Skin of body (tissue), 3 donors: ENCODE measurements at places on chromosomes 16 and 17. TPM values are rescaled to one million over a fixed set of nuclear protein-coding genes. Genes with fewer than 3 reads are reported as not detected.
A peak's percentile ranks its signal among the peaks of the same experiment; 100 is the strongest.

DNA sequence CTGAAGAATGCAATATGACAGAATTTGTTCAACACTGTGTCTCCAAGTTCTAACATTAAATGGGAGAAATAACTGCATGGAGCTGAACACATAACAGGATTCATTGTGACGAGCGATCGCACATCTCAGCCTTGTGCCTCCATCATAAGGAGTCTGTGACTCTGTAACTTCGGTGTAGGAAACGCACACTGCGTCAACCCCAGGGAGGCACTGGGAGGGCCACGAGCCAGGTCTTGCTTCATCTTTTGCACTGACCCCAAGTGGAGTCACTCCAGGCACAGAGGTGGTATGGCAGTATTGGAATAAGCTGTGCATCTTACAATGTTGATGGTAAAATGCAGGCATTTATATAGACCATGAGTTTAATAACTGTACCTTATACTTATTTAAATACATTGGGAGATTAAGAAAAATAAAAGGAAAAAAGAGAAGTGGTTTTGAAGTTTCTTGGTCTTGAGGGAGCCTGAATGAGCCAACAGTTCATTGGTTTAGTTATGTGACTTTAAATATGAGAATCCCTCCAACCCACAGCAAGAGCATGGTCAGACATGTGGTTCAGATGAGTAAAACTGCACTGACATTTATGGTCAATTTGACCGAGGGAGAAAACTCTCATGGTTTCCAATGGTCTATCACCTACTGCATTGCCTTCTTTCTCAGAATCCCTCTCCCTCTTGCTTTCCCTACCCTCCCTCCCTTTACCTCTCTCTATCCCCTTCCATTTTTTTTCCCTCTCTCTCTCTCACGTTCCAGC, 5.7 kb upstream of the PMP22 start:
- DNase-seq, result no peak

- DNase-seq, result no peak
Measured at GRCh38 chr17:28524476-28525424, 18.6 kb downstream of the FOXN1 start.

GRCh38 chr16:64933885-64934284, 188.0 kb downstream of the CDH11 start:
- DNase-seq, result no peak

GRCh38 chr17:74808714-74809430, 32.7 kb upstream of the NAT9 start:
- no peak for DNase-seq

GRCh38 chr16:18834864-18835263, 33.5 kb upstream of the ARL6IP1 start:
- no peak for DNase-seq

- no peak for DNase-seq
Measured at GRCh38 chr16:89174877-89175276, 3.3 kb downstream of the CDH15 start.

DNA sequence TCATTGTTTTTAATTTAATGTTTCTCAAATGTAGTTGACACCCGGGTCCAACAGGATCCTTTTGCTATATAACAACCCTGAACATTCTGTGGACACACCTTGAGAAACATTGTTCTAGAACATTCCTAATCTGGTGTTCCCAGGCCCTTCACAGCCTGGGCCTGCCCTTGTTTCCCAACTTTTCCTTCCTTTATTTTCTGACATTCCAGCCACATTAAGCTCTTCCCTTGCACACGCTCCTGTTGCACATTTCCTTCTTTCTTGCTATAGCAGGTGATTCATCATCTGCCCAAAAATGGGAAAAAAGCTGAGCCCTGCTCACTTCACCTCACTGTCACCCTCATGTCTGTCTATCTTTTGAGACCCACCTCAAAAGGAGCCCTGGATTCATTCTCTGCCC, 67.9 kb upstream of the MARCHF10 start:
- no peak for DNase-seq

DNA sequence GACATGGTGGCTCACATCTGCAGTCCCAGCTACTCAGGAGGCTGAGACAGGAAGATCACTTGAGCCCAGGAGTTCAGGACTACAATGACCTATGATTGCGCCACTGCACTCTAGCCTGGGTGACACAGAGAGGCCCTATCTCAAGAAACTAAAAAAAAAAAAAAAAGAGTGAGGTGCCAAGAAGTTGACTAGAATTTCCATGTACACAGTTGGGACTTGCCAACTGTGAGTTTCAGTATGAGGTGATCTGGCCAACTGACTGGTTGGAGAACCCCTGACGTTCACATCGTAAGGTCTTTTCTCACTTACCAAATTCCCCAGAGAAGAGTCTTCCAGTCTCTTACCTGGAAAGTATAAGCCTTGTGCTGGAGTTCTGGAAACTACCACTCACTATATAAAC, 3.1 kb upstream of the MED11 start:
- no peak for DNase-seq

GRCh38 chr16:54720259-54720658, 210.4 kb upstream of the IRX5 start:
- DNase-seq, result no peak

DNA sequence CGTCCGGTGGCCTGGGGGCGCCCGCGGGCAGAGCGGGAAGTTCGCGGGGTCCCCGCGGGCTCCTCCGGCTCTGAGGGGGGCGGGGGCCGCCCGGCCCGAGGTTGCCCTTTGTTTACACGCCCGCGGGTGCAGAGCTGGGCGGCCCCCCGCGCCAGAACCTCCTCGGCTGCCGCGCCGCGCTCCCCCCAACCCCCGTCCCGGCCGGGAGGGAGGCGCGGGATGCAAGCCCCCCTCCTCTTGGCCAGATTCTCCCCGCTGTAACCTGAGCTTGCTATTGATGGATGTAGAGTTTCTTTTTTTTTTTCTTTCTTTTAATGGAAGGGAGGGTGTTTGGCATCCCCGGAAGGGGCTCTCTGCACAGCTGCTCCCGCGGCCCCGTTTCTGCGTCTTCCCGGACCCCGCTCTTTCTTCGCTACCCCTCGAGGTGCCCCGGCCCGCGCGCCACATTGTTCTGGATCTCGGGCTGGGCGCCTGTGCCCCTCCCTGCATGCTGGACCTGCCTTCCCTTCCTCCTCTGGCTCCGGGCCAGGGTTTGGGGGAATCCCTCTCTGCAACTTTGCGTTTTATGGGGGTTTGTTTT, 646 bp downstream of the CBX2 start:
- no peak for DNase-seq

DNA sequence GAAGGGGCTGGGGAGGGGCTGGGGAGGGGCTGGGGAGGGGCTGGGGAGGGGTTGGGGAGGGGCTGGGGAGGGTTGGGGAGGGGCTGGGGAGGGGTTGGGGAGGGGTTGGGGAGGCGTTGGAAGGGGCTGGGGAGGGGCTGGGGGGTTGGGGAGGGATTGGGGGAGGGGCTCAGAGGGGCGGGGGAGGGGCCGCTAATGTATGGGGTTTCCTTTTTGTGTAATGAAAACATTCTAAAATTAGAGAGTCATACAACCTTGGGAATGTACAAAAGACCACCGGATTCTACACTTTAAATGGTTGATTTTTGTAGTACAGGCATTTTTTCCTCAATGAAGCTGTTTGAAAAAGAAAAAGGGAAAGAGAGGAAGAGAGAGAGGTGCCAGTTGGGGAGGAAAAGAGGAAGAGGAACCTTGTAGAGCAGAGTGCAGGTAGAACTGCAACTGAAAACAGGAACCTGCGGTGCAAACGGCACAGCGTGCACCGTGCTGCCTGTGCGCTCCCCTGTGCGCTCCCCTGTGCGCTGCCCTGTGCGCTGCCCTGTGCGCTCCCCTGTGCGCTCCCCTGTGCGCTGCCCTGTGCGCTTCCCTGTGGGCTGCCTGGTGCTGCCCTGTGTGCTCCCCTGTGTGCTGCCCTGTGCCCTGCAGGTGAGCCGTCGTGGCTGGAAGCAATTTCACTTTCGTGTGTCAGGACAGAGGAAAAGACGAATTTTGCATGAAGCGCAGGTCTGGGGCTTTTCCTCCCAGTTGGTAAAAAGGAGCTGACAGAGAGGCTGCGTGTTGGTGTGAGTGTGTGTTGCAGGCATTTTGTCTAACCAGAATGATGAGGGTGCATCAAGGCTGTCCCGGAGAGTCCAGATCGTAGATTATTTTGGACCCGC, 40.8 kb downstream of the METRNL start:
- DNase-seq, result no peak

DNA sequence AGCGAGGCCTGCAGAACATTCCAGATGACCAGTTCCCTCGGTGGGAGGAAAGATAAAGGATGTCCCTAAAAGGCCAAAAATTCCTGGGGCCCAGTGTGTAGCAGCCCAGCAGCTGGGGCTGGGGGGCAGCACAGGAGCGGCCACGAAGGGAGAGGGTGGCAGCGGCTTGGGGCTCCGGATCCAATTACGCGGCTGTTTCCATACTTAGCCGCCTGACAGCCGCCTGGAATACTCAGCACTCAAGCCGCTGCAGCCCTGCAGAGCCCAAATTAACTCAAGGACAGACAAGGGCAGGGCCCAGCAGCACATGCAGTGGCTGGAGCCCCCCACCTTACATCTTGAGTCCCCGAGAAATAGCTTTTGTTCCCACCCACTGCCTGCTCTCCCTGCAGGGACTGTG, 1.3 kb downstream of the SRL start:
- no peak for DNase-seq

- DNase-seq, result no peak
Measured at GRCh38 chr16:89869911-89870310, 3.5 kb upstream of the TCF25 start.

DNA sequence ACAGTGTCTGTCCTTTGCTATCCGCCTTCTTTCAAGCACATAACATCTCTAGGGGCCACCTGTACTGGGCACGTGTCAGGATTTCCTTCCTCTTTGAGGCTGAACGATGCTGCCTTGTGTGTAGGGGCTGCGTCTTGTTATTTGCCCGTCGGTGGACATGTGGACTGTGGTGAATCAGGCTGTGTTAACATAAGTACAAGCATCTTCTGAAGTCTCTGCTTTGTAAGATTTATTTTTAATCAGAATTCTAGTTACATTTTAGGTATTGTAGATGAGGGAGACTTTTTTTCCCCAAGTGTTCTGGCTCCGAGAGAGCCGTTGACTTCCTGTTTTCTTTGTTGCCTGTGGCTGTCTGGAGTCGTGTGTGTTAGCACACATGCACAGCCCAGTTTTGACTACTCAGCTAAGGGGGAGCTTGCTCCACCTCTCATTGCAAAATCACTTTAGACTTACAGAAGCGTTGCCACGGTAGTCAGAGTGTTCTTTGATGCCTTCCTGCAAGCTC, 26.1 kb downstream of the SPG7 start:
- DNase-seq, result no peak

DNA sequence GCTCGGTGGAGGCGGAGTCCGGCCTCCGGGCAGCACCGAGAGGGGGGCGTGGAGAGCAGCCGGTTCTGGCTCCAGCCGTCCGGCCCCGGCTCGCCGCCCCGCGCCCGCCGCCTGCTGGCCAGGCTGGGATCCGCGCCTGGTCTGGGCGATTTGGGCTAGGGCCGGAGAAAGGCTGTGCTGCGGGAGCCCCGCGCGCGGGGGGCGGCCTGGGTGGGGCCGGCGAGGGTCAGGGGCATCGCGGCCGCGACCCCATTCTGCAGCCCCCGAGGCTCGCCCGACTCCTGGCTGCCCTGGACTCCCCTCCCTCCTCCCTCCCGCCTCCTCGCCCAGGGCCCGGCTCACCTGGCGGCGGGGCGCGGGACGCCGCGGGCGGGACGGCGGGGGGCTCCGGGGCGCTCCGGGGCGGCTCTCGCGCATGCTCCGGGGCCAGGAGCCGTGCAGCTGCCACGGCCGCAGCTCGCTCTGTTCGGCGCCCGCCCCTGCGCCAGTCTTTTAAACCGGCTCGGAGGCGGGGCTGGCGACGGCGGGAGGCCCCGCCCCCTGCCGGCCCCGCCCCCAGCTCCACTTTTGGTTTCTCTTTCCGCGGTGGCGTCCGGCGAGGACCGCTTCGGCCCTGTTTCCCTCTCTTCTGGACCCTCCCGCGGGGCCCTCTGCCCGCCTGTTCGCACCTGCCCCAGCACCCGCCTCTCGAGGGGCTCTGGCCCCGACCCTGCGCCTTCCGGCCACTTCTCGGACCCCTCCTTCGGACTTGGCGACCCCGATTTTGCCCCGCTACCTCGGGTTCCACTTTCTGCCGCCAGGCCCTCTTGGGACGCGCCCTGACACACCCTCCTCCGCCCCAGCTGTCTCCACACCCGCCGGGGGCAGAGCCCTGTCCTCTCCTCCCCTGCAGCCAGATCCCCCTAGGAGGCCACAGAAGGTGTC, at the start of gene SOCS1:
TSS of gene SOCS1 (minus strand) at position 468 of the 924 bp plus-strand sequence. CDS start 726 bp downstream, outside the sequence.
- DNase-seq, result peak; percentile 74

KRT31 gene
- total RNA-seq, result 52.1 TPM

CAMTA2 gene
- 17.8 TPM for total RNA-seq

NPIPA1 gene
- total RNA-seq, result 85.1 TPM

ITGB4 gene
- 31.4 TPM for total RNA-seq
